ENCODE measurements at places on chromosomes 4 and X.

DNA sequence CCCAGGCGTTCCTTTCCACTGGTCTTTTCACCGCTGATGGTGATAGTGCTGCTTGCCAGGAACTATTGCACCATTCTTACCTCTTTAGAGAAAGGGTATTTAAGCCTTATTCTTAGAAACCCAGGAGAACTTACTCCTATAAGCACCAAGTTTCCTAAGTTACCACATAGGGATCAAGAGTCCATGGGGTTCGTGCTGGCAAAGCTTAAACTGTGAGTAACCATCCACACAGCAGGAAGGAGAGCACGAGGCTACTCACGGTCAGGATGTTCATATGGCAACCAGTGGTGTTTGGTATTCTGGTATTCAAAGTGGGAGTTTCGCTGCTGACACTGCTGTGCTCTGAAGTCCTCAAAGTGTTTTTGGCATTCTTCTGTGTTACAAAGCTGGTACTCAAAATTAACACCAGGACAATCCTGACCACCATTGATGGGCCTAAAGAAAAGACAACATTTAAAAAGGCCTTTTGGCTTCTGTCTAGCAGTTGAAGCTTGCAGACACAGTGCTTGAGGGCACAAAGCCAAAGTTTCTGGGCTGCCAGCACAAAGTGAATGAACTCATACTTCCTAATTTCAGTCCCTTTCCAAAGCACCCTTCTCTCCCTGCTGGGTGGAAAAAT is 256.9 kb downstream of the ADAMTS3 start:
- H3K4me3 ChIP-seq: no peak overlapping the region
- no peak for DNase-seq
- H3K36me3 ChIP-seq: no peaks in the 10 kb centered on the region

DNA sequence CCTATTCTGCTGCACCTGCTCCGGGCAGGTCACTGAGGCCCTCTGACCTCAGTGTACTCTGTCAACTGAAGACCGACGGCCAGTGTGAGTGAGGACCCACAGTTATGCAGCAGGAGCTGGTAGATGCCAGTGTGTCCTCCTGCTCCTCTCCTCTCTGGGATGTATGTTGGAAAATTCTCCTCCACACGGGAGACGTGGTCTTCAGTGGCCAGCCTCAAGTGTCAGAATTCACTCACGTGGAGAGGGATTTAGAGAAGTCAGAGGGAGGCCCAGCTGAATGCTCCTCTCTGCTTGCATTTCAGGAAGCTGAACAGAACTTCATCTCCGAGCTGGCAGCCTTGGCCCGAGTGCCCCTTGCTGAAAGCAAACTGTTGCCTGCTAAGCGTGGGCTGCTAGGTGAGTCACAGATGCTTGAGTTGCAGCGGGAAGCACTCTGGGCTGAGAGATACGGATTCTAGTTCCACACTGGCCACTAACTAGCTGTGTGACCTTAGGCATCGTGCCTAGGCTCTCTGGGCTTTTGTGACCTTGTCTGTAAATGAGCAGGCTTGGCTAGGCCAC is 83.6 kb downstream of the CRMP1 start:
- H3K27ac ChIP-seq: no peak overlapping the region
- no peak overlapping the region for H3K4me3 ChIP-seq
- no peak for DNase-seq
- no peaks in the 10 kb centered on the region for H3K36me3 ChIP-seq
- H3K4me1 ChIP-seq: no peaks in the 10 kb centered on the region
- no peaks in the 10 kb centered on the region for H3K27me3 ChIP-seq

- H3K36me3 ChIP-seq: no peaks in the 10 kb centered on the region
- DNase-seq: no peak
- no peak overlapping the region for H3K4me3 ChIP-seq
Measured at GRCh38 chrX:124986284-124986683, 333.4 kb upstream of the TEX13C start.

- no peaks in the 10 kb centered on the region for H3K27me3 ChIP-seq
- no peaks in the 10 kb centered on the region for H3K4me1 ChIP-seq
- no peak overlapping the region for H3K27ac ChIP-seq
- no peak overlapping the region for H3K4me3 ChIP-seq
Measured at GRCh38 chr4:62075089-62075488, 875.0 kb downstream of the ADGRL3 start.

- H3K4me1 ChIP-seq: no peaks in the 10 kb centered on the region
- no peak overlapping the region for H3K27ac ChIP-seq
- H3K27me3 ChIP-seq: no peaks in the 10 kb centered on the region
- peaks cover 2% of the 10 kb centered on the region for H3K36me3 ChIP-seq
- no peak overlapping the region for H3K4me3 ChIP-seq
Measured at GRCh38 chr4:87286970-87287369, 35.7 kb downstream of the HSD17B13 start.

DNA sequence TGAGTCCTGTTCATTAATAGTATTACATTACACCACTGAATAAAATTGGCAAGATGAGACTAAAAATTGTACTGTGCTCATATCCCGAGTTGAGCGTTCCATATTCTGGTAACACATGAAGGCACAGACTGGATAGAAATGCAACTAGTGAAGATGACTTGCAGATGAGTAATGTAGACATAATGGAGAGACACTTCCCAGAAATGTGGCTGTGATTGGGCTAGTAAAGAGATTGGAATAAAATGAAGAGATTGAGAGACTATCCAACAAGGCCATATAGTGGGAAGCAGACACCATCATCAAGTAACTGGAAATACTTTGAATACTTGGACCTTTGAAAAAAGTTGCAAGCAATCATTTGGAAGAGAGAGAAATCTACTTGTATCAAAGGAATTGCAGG is 77.3 kb downstream of the DCAF8L1 start:
- no peaks in the 10 kb centered on the region for H3K4me1 ChIP-seq
- DNase-seq: no peak
- no peak overlapping the region for H3K27ac ChIP-seq
- no peak overlapping the region for H3K4me3 ChIP-seq
- no peaks in the 10 kb centered on the region for H3K36me3 ChIP-seq

DNA sequence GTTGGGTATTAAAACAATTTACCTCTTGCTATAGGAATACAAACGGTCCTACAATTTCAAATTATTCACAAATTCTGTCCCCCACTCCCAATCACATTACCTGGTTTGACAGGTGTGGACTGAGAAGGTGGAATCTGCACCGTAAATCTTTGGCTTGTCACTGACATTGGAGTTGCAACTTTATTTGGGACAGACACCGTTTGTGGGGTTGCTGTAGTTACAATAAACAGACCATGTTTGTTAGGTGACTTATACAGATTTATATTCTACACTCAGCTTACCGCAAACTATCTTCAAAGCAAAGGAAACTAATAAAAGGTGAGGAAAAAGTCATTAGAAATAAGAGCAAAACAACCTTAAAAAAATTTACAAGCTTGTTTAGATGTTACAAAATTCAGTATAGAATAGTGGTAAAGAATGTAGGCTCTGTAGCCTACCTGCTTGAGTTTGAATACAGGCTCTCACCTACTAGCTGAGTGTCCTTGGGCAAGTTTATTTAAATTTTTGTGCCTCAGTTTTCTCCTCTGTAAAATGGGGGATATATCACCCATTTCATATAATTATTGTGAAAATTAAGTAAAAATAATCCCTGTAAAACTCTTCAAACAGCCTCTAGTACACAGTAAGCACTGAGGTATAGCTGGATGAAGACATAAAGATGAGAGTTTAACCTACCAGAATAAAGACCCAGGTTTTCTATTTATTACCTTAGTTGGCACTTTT is 6.1 kb downstream of the TAF9B start:
- no peak for DNase-seq
- peaks cover 17% of the 10 kb centered on the region for H3K36me3 ChIP-seq
- H3K4me3 ChIP-seq: no peak overlapping the region
- no peaks in the 10 kb centered on the region for H3K4me1 ChIP-seq
- H3K27me3 ChIP-seq: no peaks in the 10 kb centered on the region
- H3K27ac ChIP-seq: no peak overlapping the region

DNA sequence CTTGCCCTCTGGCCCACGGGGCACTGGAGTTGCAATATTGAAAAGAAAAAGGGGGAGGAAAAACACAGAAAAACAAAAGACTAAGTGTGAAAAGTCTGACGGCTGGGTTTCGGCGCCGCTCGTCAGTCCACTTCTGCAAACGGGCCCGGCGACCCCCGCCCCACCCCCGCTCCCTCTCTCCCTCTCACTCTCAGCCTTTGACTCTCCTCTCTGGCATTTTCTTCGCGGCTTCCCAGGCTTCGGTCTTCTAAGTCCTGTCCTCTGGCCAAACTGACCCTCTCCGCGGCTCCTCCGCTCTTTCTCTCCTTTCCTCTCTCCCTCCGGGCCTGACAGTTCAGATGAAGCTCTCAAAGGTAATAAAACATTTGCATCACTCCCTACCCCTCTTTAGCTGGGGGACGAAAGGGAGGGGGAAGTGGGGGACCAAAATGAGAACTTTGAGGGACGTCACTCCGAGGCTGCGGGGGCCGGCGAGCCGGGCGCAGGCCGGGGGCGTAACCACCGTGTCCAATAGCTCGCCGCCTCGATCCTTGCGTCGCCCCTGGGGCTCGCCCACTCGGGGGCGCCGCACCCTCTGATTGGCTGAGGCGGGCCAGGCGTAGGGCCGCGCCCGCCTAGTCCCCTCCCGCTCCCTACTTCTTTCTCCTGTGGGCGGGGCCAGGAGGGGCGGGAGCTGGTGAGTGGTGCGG is at the start of gene NKX6-1:
NKX6-1 (minus strand) TSS at position 358 of the 689 bp plus-strand sequence. CDS start 1,064 bp downstream, outside the sequence.
- DNase-seq: no peak
- H3K4me1 ChIP-seq: peaks cover 13% of the 10 kb centered on the region
- H3K36me3 ChIP-seq: peaks cover 3% of the 10 kb centered on the region
- H3K4me3 ChIP-seq: peak within 1 kb of the TSS; percentile 70
- peaks cover 92% of the 10 kb centered on the region for H3K27me3 ChIP-seq

DNA sequence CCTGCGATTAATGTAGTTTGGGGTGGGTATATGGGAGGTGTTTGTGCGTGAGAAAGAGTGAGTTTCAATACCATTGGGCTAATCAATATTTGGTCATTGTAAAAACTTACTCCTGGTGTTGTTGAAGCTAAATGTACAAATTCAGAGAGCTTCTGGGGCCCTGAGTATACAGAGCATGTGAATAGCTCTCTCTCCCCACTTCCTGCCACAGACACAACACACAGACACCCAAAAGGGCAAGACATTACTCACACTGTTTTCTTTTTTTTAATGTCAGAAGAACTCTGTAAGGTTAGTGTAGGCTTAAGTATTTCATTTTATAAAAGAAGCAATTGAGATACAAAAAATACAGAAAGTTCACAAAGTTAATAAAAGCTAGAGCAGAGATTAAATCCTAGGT is 151.3 kb upstream of the KCNIP4 start:
- DNase-seq: no peak
- no peaks in the 10 kb centered on the region for H3K4me1 ChIP-seq
- no peak overlapping the region for H3K27ac ChIP-seq
- no peaks in the 10 kb centered on the region for H3K27me3 ChIP-seq
- no peaks in the 10 kb centered on the region for H3K36me3 ChIP-seq

GRCh38 chrX:84501798-84502628 is at the start of gene HDX:
HDX (minus strand) TSS chrX:84502453; CDS start chrX:84475397, 27,056 bp downstream.
- H3K27ac ChIP-seq: no peak within 1 kb of the TSS
- no peaks in the 10 kb centered on the region for H3K4me1 ChIP-seq
- peak within 1 kb of the TSS; percentile 72 for H3K4me3 ChIP-seq

- no peaks in the 10 kb centered on the region for H3K4me1 ChIP-seq
- H3K27me3 ChIP-seq: no peaks in the 10 kb centered on the region
- H3K36me3 ChIP-seq: no peaks in the 10 kb centered on the region
- no peak overlapping the region for H3K4me3 ChIP-seq
- DNase-seq: no peak
- no peak overlapping the region for H3K27ac ChIP-seq
Measured at GRCh38 chr4:104418286-104418685, 76.4 kb downstream of the CXXC4 start.

GRCh38 chr4:123352966-123353365 is 43.6 kb upstream of the SPRY1 start:
- peaks cover 29% of the 10 kb centered on the region for H3K27me3 ChIP-seq
- H3K36me3 ChIP-seq: no peaks in the 10 kb centered on the region
- DNase-seq: no peak
- H3K27ac ChIP-seq: no peak overlapping the region
- no peak overlapping the region for H3K4me3 ChIP-seq
- H3K4me1 ChIP-seq: no peaks in the 10 kb centered on the region

- H3K4me1 ChIP-seq: no peaks in the 10 kb centered on the region
- H3K27me3 ChIP-seq: no peaks in the 10 kb centered on the region
- DNase-seq: no peak
Measured at GRCh38 chr4:101958547-101958946, 168.0 kb downstream of the BANK1 start.

GRCh38 chr4:61049018-61049417 is 151.1 kb upstream of the ADGRL3 start:
- no peak for DNase-seq
- no peak overlapping the region for H3K27ac ChIP-seq
- peaks cover 1% of the 10 kb centered on the region for H3K36me3 ChIP-seq
- no peak overlapping the region for H3K4me3 ChIP-seq
- no peaks in the 10 kb centered on the region for H3K27me3 ChIP-seq

DNA sequence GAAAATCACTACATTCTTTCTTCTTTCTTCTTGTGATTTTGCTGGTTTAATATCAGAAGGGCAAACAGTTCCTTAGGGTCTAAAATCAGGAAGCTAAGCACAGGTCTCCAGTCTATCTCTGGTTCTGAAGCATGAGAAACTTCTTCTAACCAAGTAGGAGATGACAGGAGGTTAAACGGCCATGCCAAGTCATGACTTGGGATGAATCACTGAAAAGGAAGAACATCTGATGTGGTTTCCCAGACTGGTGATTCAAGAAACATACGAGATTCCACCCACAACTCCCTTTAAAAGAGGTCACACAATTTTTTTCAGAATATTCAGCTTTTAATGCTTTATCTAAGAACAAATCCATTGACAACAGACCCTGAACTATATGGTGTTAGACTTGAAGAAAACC is 684.0 kb upstream of the PRKX start:
- H3K27ac ChIP-seq: no peak overlapping the region
- H3K4me3 ChIP-seq: no peak overlapping the region
- no peaks in the 10 kb centered on the region for H3K4me1 ChIP-seq
- H3K27me3 ChIP-seq: no peaks in the 10 kb centered on the region
- no peaks in the 10 kb centered on the region for H3K36me3 ChIP-seq

- H3K27ac ChIP-seq: no peak overlapping the region
- H3K36me3 ChIP-seq: no peaks in the 10 kb centered on the region
- no peaks in the 10 kb centered on the region for H3K4me1 ChIP-seq
Measured at GRCh38 chr4:81350040-81350439, 121.7 kb downstream of the RASGEF1B start.

- no peak overlapping the region for H3K27ac ChIP-seq
- no peak overlapping the region for H3K4me3 ChIP-seq
- H3K36me3 ChIP-seq: no peaks in the 10 kb centered on the region
- H3K4me1 ChIP-seq: no peaks in the 10 kb centered on the region
- DNase-seq: no peak
Measured at GRCh38 chr4:182268966-182269365, 25.8 kb downstream of the TENM3 start.

DNA sequence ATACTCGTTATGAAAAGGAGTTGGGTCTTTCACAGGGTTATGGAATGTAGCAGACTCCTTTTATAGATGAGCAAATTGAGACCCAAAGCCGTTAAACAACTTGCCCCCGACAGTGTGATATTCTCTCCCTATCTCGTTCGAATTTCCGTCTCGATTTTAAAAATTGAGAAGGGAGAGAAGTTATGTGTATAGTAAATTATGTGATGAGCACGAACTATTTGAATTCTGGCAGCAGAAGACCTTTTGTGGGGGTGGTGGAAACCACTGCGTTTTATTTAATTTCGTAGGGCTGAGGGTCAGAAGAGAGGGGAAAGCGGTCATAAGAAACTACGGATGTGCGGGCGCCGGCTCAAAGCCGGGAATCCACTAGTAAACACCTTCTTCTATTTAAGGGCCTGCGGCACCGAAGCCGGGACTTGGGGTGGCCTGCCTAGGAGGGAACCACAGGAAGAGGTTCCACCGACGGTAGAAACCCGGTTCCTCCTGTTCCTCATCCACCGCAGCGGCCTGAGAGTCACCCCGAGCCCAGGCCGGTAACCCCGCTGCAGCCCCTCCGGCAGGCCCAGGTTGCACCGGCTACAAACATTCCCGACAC is 1.5 kb upstream of the DDX3X start:
- DNase-seq: no peak
- H3K4me1 ChIP-seq: peaks cover 22% of the 10 kb centered on the region
- no peaks in the 10 kb centered on the region for H3K27me3 ChIP-seq
- peaks cover 52% of the 10 kb centered on the region for H3K36me3 ChIP-seq
- H3K4me3 ChIP-seq: peak overlapping the region; percentile 98
- peak overlapping the region; percentile 100 for H3K27ac ChIP-seq
